CD4-positive, alpha-beta T cell treated with Interleukin-17A for 1 hour (primary cell): ENCODE measurements at places on chromosomes 16 and 17.
A peak's percentile ranks its signal among the peaks of the same experiment; 100 is the strongest.

DNA sequence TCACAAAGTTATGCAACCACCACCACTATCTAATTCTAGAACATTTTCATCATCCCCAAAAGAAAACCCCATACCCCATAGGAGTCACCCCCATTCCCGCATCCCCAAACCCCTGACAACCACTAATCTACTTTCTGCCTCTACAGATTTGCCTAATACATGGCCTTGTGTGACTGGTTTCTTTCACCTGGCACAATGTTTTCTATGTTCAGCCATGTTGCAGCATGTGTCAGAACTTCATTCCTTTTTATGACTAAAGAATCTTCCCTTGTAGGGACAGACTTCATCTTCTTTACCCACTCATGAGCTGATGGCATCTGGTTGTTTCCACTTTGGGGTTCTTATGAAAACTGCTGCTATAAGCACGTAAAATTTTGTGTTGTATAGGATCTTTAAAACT is 34.6 kb downstream of the CYTH1 start:
- DNase-seq, result peak; percentile 42

- DNase-seq, result no peak
Observed at GRCh38 chr17:68433911-68434508, 23.3 kb downstream of the WIPI1 start.

GRCh38 chr16:10525214-10525825 is 55.1 kb downstream of the EMP2 start:
- no peak for DNase-seq

GRCh38 chr16:84362471-84362941 is 5.8 kb upstream of the ATP2C2 start:
- no peak for DNase-seq

DNA sequence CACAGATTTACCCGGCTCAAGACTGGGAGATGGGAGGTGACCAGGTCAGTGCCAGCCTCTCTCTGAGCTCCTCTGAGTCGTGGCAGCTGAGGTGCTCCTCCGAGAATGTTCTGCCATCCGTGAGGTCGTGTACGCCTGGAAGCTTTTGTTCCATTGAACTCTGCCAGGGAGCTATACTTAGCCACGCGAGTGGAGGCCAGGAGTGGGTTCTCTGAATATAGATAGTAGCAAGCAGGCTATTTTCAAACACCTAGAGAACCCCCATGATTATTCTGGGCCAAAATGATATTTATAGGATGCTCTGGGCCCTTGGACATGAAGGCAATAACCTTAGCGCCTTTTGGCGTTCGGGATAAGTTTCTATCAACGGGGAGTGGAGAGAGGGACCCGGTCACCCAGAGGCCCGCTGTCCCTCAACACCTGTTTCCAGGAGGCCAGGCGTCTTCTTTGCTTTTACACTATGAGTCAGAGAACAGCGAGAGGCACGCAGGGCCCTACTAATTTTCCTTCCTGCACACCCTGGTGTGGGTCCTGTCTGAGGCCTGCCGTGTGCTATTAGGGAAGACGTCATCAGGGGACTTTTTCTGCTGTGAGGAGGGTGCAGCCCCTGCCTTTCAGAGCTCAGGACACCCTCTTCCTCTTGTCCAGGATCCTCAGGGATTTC is 11.0 kb upstream of the MVD start:
- no peak for DNase-seq

- DNase-seq, result no peak
Observed at GRCh38 chr16:73823205-73823849, 473.3 kb upstream of the PSMD7 start.

DNA sequence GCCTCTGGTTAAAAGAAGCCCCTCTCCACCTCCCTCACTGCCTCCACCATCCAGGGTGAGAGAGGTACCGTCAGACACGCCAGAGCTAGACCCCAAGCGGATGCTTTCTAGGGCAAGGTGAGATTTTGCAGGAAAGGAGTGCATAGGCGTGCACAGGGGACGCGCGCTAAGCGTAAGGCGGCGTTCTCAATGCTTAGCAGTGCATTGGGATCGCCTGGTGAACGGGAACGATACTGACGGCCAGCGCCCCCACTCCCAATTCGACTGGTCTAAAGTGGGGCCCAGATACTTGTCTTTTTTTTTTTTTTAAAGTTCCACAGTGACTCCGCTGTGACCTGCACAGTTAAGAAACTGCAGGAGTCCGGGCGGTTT is 57.9 kb upstream of the CREBBP start:
- DNase-seq, result no peak

DNA sequence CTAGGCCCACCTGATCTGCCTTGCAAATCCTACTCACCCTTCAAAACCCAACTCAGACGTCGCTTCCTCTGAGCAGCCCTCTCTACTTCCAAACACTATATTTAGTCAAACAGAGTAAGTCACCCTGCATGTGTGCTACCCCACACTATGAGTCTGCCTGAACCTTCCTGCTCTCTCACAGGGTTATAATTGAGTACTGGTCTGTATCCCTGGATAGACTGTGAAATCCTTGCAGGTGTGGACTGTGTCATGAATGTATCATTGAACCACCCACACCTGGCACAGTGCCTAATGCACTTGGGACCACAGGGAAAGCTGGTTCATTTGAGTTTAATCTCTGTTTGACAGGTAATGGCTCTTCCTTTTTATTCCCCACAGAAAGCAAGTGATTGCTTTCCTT is 3.4 kb downstream of the FBXO39 start:
- DNase-seq, result no peak

DNA sequence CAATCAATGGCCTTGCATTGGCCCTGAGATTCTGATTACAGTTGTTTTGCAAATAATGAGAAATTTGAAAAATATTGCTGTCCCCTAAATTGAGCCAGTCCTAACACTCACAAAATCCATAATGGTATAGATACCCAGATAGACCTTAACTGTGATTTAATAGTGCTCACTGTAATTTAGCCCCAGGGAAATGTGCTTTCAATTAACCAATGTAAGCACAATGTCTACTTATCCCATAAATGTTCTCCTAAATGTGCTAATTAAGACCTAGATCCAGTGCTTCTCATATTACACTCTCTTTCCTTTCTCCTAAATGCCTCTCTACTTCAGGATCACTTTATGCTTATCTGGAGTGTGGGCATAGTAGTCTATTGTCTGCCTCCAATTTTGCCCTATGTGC is 417.8 kb upstream of the CCL2 start:
- DNase-seq, result no peak

GRCh38 chr17:82709676-82710498 is 6.6 kb upstream of the FN3KRP start:
- DNase-seq, result no peak

DNA sequence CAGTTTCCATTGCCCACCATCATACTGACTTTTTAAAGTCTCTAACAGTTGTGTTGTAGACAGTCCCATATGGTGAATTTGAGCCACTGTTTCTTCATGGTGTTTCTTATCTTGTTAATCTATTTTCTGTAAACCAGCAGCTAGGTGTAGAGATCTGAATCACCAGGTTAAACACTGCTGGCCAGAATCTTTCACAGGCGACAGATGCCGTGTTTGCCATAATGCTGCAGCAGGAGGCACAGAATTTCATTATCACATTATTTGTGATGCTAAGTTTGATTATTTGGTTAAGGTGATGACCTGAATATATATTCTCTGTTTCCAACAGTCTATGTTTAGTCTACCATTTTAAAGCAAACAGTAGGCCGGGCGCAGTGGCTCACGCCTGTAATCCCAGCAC is 11.5 kb upstream of the CNGB1 start:
- DNase-seq, result no peak

GRCh38 chr17:36730857-36731490 is 129.6 kb downstream of the MRM1 start:
- no peak for DNase-seq

DNA sequence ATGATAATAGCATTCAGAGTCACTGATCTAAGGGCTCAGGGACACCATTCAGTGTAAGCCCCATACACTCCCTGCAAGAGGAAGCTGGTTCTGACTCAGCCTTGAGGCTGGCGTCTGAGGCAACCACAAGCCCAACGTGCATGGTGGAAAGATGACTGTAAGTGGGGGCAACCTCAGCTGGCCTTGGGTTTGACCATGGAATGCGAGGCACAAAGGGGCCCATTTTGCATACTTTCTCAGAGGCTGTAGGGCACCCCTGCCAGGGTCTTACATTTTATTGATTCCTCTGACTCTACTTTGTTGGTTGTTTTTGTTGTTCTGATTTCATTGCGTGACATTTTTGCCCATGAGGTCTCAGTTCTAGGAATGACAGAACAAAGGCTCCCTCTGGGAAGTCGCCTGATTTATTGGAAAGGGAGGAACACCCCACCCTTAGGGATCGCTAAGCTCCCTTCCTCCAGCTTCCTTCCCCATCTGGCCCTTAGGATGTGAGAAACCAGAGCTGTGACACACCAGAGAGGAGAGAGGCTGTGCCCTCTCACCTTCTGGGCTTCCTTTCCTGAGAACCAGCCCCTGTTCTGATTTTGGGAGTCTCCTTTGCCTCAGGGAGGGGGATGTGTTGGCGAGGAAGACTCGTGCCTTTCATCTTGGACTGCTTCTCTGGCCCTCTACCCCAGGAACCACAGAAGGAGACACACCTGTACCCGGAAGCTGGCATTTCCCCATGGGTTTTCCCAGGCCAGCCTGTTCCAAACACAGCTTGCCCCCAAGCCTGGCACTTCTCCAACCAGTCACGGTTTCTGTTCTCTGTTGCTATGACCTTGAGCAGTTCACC is 5.6 kb upstream of the CIITA start:
- DNase-seq, result peak; percentile 45

DNA sequence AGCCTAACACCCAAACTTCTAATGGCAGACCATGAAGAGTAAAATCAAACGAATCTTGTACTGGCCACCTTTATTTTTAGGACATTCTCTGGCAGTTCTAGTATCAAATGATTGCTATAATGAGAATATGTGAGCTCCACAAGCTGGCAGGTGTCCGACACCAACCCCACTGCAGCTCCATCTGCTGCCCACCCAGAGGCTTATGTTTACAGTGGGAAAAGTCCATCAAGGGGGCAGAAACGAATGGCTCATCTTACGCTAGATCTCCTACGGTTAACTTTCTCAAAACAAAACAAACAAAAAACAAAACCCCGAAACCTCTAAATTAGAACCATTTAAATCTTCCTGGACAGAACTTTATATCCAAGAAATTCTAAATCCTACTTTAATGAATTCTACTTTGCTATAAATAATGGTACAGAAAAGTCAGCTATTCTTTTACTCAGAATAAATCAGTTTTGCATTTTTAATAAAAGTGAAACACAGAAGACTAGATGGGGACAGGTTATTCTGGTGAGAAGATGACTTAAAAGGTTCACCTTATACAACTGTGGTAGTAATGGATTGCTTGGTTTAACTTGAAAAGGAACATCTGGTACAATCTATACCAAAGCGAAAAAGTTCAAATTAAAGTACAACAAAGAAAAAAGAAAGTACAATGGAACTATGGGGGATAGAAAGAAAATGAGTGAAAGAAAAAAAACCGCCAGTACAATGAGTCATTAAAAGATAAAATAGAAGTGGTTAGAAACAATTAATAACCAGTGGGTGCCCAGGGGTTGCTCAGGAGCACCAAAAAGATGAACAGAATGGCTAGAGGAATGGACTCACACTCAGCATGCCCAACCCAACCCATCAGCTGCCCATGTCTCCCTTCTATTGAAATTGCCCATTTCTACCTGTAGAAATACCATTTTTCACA is 40.2 kb downstream of the GRB2 start:
- no peak for DNase-seq

- DNase-seq, result no peak
Observed at GRCh38 chr16:86347916-86348555, 162.3 kb upstream of the FOXF1 start.

DNA sequence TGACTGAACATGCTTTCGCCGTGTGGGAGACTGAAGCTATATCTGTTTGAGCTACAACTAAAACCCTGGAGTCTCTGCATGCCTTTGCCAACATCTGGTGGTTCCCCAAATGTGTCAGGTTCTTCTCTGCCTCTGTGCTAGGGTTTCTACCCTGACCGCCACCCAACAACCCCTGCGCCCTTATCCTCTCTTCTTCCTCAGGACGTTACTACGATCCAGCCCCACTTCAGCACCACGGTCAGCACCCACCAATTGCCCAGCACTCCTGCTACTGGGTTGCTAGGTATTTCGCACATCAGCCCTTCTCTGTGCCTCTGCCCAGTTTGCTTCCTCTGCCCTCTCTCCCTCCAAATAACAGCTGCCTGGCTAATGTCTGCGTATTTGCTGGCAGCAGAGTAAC is 106.3 kb upstream of the HSBP1 start:
- DNase-seq, result no peak

DNA sequence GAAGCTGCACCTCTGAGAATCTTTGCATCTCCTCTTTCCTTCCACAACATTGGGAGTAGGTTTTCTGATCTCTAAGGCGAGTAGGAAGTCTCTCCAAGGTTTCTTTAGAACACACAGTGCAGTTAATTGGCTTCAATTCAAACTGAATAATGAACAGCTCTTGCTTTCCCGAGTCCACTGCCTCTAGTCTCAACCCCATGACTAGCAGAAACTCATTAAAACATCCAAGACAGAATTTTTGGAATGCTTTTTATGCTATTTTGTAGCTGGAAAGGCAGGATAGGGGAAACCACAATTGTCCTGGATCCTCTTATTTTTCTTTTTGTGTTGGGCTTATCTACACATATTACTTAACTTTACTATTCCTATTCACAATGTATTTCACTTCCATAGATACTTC is 206.6 kb downstream of the CDH8 start:
- DNase-seq, result no peak

- DNase-seq, result no peak
Observed at GRCh38 chr16:75457485-75458021, 6.9 kb downstream of the TMEM170A start.

GRCh38 chr17:75853433-75853832 is 1.7 kb downstream of the WBP2 start:
- no peak for DNase-seq

DNA sequence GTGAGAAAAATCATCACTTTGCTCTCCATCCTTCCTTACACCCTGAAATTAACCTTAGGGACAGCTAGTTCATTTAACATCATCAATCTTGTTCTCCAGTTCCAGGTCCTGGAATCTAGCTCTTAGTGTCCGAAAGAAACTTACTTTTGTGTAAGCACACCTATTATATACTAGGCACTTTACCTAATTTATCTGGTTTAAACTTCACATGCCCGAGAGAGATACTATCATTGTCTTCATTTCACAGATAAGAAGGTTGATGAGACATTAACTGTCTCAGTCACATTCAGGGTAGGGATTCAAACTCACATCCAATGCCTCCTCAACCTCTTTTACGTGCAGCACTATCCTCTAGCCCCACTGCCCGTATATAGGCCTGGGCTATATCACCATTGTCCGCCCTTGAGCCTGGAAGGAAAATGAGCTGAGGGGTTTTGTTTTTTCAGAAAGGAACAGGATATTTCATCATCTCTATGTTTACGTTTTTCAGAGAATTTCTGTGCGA is 501 bp upstream of the AP2B1 start:
- no peak for DNase-seq
